Amniotic stem cell (primary cell): ENCODE measurements at places on chromosomes 7 and 10.

DNA sequence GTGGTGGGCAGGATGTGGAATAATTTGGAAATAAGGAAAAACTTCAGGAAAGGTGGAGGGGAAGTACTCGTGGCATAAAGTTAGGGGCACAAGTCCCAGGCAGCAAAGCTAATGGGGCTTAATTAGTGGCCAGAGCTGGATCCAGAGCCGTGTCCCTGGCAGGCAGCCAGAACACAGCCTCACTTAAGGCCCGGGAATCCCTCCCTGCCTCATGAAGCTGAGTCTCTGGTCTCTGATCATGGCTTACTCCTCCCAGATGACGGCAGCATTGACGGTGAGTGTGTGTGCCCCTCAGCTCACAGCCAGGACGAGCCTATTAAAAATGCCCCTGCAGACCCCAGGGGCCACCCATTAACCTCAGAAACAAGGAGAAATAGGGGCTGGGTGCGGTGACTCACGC lies 48.2 kb upstream of the NPTX2 start:
- no peak for DNase-seq

GRCh38 chr7:75614401-75614800 lies 122.3 kb downstream of the SPDYE5 start:
- no peak for DNase-seq

DNA sequence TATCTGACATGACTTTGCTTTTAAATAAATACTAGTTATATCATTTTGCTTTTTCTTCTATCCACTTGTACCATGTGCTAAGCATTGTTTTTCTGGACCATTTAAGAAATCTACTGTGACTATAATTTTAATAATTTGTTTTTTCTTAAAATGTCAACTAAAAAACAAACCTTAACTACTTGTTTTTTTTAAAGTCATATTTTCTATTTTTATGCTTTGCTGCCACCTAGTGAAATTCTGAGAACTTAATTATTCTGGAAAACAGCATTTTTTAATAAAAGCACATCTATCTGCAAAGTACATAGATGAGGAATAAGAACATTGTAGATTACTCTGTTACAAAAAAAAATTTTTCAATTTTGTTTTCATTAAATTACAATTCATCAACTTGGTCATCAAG lies 47.4 kb downstream of the ORC5 start:
- DNase-seq = no peak

DNA sequence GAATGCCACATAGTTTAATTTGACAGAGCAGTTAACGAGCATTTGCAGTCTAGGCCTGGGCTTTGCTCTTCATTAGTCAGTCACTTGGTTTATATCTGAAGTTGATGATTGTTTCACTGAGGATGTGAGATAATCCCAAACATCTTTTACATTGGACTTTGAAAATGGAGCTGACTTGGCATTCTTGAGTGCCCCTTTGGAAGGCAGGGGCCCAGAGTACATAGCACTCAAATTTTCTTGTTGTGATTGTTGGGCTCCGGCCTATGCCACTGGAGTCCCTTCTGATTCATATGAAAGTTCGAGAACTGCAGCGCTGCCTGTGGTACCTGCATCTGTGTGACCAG lies 21.9 kb downstream of the DNAJB6 start:
- no peak for DNase-seq

DNA sequence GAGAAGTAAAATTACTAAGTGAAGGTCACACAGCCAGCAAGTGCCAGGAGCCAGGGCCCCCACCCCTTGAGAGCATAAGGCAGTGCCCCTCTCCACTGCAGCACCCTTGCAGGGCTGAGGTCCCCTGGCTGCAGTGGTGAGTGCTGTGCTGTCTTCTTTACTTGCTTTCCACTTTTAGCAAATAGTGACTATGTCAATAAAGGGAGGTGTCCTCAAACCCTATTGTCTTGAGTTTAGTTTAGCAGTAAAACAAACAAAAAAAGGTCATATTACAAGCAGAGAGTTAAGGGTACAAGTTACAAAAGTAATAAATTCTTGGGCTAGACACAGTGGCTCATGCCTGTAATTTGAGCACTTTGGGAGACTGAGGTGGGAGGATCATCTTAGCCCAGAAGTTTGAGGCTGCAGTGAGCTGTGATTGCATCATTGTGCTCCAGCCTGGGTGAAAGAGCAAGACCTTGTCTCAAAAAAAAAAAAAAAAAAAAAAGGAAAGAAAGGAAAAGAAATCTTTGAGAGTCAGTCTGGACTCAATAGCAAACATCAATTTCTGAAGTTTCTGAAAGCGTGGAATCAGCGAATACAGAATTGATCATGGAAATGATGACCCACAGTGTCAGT lies 39.0 kb upstream of the KIF5B start:
- DNase-seq = no peak

- no peak for DNase-seq
Measured at GRCh38 chr10:21261842-21262294, 263.6 kb downstream of the SKIDA1 start.

DNA sequence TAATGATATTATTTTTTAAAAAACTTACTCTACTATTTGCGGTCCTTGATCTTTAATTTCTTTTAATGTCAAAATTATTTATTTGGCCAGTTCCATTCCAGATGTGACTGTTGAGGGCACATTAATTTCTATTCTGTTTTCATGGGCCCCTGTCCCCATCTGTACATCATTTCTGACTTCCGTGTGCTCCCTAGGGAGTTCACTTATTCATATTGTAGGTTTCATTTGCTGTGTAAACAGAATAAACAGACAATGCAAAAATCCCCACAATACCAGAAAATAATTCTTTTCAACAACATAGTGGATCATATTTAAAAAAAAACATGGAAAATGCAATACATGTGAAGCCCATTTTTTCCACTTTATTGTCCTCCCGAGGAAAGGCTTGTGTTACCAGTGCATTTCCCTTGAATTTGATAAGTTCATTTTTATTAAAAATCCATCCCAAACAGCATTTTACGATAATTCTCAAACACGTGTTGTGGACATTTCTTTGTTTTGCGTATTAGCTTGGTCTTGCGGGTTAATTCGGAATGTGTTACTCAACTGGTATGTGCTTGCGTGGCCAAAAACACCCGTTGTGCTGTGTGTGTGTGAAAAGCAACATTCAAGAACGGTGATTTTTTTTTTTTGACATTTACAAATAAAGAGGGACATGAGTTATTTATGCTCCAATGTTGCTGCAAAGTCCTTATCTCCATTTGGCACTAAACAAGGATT lies 138.4 kb downstream of the MGMT start:
- DNase-seq = no peak

GRCh38 chr7:38276096-38276877 lies 2.9 kb upstream of the TARP start:
- DNase-seq = no peak

GRCh38 chr10:84291384-84291783 lies 37.0 kb upstream of the CCSER2 start:
- no peak for DNase-seq

GRCh38 chr10:76840802-76841201 lies 796.8 kb downstream of the KCNMA1 start:
- DNase-seq = no peak

- DNase-seq = no peak
Measured at GRCh38 chr10:98694014-98694413, 247.3 kb upstream of the HPS1 start.

DNA sequence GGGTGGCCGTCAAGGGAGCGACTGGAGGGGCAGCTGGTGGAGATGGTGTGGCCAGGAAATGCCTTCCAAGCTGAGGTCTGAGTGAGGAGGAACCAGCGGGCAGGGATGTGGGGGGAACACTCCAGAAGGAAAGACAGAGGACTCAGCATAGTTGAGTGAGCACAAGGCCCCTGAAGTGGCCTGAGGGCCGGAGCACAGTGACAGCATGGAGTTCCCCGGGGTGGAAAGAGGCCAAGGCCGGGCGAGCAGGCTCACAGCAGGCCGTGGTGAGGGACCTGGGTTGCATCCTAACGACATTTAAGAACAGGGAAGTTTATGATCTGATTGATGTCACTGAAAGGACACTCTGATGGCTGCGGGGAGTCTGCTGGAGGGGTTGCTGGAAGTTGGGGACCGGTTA lies 48.0 kb downstream of the HTRA1 start:
- DNase-seq = no peak

DNA sequence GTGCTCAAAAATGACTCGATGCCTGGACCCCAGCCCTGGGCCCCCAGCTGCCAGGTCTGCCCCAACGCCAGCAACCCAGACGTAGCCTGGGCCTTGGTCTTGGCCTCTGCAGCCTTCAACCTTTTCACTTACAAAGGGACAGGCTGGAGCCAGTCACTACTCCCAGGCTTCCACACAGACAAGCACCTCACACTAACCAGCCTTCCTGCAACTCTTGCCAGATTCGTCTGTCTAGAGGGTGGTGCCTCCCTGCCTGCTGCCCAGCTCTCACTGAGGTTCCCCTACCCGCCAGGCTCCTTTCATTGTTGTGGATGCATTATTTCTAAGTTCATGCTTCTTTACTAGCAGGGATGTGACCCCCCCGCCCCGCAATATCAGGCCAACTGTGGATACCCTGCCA lies 56.3 kb downstream of the NUDCD3 start:
- DNase-seq = no peak

DNA sequence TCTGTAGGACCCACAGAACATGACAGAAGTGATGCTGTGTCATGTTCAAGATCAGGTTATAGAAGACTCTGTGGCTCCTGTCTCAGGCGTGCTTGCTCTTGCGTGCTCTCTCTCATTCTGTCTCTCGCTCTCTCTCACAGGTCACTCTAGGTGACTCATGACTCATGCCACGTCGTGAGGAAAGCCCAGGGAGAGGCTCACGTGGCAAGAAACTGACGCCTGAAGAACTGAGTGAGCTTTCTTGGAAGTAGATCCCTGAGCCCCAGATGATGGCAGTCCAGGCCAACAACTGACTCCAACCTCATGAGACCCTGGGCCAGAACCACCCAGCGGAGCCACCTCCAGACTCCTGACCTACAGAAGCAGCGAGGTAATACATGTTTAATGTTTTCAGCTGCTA lies 103.3 kb downstream of the DNMBP start:
- DNase-seq = no peak

DNA sequence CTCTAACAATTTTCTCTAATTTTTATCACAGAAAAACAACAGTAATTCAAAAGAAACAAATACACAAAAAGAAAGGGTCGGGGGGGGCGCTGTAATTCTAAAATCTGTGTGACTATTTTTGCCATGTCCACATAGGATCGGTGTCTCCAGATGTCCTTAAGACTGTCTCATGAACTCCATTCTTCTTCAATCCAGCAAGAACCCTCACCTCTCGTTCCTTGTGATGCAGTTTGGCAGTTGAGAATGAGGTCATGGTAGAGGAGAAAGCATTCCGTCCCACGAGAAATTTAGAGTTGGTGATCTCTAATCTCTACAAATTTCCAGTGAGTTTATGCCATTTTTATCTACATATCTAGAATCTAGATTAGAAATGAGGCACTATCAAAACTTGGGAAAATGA lies 394.7 kb downstream of the TFEC start:
- no peak for DNase-seq

- DNase-seq = no peak
Measured at GRCh38 chr10:6148251-6148701, 54.5 kb upstream of the PFKFB3 start.

DNA sequence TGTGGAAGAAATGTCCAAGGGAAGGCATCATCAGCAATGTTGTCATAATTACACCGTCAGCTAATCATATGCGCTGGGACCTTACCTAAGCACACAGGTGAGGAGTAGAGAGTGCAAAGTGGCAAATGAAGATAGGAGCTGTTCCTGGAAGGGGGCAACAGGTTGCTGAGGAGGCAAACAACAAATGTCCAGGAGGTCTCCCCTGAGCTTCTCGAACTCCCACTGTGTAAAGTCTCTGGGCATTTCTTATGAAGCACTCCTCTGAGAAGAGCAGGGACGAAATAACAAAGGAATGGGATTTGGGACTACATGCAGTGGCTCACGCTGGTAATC lies 152.5 kb downstream of the DOCK4 start:
- no peak for DNase-seq

DNA sequence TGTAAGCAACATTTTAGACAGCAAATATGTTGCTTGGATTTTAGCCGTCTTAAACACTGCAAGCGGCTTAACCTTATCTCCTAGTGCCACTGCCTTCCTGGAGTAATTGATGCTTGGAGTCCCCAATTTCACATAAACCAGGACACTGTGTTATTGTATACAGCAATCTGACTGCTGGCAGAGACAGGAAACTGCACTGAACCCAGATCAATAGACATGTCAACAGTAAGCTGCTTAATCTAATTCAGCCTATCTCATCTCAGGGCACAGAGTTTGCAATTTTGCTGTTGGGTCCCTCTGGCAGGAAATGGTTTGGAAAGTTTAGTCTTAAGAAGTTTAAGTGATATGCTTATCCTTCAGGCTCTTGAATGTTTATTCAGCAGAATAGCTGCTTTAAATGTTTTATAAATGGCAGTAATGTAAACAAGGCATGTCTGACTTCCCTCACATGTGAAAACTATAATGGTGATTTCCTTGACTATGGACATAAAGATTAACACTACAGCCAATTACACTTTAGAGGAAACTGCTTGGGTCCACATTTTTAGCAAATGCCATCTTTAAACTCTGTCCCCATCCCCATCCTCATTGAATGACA lies 598.6 kb downstream of the PARD3 start:
- DNase-seq = no peak

GRCh38 chr10:50456719-50457118 lies 167.0 kb downstream of the SGMS1 start:
- DNase-seq = no peak

- no peak for DNase-seq
Measured at GRCh38 chr7:70481570-70482123, 650.3 kb upstream of the GALNT17 start.

DNA sequence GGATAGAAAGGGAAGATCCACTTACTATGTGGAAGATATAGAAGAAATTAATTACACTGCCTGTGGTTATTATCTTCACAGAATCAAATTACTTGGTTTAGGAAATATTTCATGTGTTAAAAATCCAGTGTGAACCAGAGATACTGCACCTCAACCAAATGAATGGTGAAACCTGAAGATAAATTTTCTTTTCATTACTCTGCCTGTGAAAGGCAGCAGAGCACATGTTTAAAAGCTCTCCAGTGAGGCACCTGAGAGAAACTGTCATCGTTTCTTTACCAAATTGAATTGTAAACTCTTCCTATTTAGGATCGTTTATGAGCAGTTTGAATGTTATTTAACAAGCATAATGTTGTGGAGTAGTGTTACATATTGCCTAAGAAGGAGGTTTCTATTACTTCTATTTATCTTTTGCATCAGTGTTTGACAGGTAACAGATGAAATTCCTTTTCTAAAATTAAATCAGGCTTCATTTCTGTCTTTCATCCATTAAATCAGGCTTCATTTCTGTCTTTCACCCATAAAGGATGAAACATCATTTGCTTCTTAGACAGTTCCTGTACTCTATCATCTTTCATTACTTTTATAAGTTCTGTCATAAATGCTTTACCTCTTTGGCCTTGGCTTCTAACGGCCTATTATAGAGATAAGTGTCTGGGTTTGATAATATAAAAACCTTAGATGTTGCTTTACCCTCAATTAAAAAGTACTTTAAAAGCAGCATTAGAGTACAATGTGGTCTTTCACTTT lies 266.6 kb downstream of the NXPH1 start:
- no peak for DNase-seq

DNA sequence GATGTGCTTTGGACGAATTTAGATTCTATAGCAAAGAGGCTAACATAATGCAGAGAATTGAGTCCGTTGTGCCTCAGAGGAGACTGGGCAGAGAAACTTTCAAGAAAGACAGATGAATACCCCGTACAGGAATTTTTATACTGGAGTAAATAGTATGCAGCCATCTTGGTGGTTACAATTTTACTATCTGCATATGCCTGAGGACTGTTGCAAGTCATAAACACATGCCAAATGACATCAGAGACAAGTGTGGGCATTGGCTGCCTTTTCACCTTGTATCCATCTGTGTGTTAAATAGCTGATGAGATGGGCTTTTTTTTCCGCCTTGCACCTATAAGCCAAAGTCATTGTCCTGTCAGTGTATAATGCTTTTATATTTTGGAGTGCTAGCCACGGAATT lies 267.5 kb upstream of the SP4 start:
- no peak for DNase-seq
